ENCODE measurements at places on chromosomes 5 and 9.

- no peak for DNase-seq
Observed at GRCh38 chr9:91770229-91770628, 179.8 kb downstream of the ROR2 start.

DNA sequence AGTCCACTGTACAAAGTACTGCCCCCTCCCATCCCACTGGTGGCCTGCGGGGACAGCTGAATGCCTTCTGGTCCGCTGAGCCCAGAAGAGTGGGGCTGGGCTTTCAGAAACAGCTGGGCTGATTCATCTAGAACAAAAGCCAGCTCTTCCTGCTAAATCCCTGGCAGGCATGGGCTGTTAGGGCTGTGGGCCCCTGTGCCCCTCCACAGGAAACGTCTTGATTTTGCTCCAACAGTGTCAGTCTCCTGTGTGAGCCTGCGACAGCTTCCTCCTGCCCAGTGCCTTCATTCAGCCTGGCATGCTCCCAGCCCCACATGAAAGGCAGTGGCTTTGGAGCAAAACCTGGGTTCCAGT, 6.9 kb upstream of the GSN start:
- DNase-seq, result no peak

- peak; percentile 10 for DNase-seq
Observed at GRCh38 chr5:95712347-95712958, 18.7 kb upstream of the RHOBTB3 start.

- no peak for DNase-seq
Observed at GRCh38 chr9:16726718-16727451, 143.6 kb downstream of the BNC2 start.

DNA sequence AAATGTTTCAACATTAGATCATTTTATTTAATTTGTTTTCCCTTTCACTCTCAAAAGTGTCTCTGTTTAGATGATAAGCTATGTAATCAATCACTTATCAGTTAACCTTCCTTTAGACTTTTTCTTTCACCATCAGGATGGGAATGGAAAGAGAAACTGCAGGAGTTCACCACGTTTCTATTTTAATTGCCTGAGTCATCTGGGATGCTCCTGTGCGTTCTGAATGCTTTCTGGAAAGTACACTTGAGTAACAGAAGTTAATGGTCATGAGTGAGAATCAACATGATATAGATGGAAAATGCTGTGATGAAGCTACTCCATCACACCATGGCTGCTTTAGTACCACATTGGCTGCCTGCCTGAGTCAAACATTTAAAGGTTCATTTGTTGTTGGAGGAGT, 783.3 kb upstream of the CDH9 start:
- no peak for DNase-seq

DNA sequence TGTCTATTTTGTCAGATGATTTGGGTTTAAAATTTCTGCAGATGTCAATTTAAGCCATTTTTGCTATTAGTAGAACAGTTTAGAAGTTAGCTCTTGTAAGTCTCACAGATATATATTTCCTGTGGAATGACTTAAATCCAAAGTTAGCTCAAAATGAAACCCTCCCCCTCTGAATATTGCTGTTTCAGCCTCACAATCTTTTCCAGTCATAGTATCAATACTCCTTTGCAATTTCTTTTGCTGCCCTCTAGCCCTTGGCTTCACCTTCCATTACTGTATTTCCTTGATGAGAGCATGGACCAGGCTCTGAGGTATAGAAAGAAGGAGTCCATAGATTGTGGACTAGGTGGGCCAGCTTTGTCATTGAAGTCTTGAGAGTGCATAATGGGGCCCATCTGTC, 124.4 kb downstream of the ATG10 start:
- no peak for DNase-seq

GRCh38 chr5:142966121-142966420, 195.9 kb downstream of the ARHGAP26 start:
- DNase-seq, result no peak

DNA sequence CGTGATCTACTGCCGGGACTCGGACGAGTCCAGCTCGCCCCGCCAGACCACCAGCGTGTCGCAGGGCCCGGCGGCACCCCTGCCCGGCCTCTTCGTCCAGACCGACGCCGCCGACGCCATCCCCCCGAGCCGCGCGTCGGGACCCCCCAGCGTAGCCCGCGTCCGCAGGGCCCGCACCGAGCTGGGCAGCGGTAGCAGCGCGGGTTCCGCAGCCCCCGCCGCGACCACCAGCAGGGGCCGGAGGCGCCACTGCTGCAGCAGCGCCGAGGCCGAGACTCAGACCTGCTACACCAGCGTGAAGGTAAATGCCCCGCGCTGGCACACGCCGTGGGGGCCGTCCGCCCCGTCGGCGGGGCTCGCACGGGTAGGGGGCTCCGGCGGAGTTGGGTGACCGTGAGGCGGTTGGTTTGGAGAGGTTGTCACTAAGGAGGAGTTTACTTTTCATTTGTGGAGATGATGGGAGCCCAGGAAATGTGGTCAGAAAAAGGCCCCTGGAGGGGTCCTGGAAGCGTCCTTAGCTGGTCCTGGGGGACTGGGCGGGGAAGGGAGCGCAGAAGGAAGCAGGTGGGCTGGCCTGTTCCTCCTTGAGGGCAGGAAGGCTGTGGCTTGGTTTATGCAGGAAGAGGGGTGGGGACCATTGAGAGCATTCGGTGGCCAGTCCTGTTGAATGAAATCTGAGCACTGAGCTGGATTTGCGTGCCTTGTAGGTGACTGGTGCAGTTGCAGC, 647 bp downstream of the PDE8B start:
- no peak for DNase-seq

GRCh38 chr9:132858751-132859150, 19.3 kb downstream of the AK8 start:
- no peak for DNase-seq

GRCh38 chr9:124010303-124010664, 1.3 kb upstream of the LHX2 start:
- no peak for DNase-seq

DNA sequence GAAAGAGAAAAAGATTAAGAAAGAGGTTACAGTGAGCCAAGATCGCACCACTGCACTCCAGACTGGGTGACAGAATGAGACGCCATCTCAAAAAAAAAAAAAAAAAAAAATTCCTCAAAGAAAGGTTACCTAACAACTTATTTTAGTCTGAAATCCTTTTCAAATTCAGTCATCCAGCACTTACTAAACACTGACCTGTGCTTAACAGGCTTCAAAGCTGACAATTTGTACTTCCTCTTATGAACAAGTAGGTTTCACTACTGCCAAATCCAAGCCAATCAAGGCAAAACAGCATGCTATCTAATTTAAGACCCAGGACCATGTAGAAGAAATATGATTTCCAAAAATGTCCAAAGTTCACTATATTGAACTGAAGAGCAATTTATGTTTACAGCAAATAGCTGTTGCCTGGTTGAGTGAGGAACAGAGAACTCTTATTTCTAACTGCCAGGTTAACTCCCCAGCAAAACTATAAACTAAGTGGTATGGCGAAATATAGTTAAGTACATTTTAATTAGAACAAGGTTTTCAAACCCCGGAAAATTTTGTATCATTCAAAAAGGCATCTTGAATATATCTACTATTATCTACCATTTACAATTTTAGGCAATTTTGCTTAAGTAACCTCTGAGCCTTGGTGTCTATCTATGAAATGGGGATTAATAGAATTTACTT, 13.4 kb downstream of the PWWP2A start:
- no peak for DNase-seq

- DNase-seq, result no peak
Observed at GRCh38 chr5:55154873-55155272, 5.1 kb upstream of the GPX8 start.

DNA sequence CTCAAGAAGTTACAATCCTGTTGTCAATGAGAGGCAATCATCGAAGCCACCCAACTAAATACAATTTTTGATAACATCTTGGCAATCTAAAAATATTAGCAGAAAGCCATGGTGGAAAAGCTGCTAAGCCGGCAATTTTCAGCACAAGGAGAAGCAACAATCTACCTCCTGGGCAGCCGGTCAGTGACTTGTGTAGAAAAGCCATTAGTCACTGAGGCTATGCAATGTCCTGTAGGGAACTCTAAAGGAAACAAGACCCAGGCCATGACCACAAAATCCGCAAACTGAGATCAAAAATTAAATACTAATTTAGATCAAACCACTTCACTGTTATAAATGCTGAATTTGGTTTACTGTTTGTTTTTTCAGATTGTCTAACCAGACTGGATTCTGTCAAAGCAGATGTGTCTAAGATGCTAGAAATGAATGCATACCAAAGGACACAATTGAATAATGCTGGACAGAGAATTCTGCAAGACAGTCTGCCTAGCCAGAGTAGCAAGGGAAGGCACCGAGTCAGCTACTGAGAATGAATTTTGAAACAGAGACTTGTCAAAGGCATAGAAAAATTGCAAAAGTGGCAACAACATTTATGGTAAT, 384.8 kb downstream of the PRELID2 start:
- no peak for DNase-seq

GRCh38 chr5:36876299-36876964, at the start of gene NIPBL:
Gene NIPBL (plus strand): TSS chr5:36876769. CDS start chr5:36953697, 76,928 bp downstream.
- peak; percentile 80 for DNase-seq

GRCh38 chr5:124043456-124043855, 531.5 kb downstream of the CSNK1G3 start:
- no peak for DNase-seq

- no peak for DNase-seq
Observed at GRCh38 chr9:25677301-25678146, 720 bp downstream of the TUSC1 start.

DNA sequence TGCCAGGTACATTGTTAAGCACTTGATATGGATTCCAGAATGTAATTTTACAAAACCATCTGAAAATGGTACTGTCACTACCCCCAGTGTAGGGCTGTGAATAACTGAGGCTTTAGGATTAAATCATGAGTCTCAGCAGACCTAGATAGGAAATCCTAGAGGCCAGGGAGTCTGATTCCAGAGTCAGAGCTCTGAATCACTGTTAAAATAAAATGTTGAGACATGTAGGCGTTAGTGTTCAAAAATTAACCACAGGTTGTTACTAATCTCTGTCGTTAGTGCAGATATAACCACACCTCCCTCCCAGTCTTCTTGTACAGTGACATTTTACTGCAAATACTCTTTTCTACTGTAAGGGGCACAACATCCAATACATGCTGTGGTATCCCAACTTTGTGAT, 1828.8 kb downstream of the MAT2B start:
- no peak for DNase-seq

- DNase-seq, result no peak
Observed at GRCh38 chr5:35803191-35803651, 53.5 kb upstream of the IL7R start.

DNA sequence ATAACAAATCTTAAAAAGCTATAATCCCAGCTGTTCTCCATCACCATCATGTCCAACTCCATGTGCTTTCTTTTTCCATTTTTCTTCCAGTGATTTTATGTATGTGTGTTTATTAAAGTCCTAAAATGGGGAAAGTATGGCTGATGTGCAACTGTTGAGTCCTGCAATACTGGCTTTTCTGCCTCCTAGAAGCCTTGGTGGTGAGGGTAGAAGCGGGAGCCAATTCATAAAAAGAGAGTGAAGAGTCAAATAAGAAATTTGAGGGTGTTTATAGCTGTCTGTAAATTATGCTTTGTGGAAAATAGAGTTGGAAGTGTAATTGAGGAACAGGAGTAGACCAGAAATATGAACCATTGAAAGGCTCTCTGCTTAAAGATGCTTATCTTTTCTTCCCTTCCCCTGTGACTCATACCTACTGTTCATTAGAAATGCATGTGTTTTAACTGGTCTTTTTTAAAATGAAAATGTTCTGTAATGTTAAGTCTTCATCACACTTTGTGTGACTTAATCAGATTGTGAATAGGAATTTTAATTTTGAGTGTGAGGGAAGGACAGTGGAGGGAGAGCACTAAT, 80.1 kb downstream of the ZCCHC7 start:
- no peak for DNase-seq

DNA sequence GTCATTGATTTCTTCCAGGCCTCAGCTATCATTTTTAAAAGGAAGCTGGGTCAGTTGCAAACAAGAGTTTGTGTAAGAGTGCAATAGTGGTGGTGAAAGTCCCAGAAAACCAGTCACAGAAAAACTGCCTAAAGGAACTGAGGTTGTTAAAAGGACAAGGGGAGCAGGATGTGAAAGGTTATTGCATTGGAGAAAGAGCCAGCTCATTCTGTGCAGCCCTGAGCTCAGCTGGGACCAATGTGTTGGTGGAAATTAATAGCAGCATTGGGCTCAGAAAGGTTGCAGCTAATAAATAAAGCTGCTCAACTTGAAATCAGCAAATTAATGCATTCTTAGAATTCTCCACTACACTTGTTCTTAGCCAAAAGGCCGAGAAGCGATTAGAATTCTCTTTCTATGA, 34.9 kb downstream of the NREP start:
- no peak for DNase-seq

DNA sequence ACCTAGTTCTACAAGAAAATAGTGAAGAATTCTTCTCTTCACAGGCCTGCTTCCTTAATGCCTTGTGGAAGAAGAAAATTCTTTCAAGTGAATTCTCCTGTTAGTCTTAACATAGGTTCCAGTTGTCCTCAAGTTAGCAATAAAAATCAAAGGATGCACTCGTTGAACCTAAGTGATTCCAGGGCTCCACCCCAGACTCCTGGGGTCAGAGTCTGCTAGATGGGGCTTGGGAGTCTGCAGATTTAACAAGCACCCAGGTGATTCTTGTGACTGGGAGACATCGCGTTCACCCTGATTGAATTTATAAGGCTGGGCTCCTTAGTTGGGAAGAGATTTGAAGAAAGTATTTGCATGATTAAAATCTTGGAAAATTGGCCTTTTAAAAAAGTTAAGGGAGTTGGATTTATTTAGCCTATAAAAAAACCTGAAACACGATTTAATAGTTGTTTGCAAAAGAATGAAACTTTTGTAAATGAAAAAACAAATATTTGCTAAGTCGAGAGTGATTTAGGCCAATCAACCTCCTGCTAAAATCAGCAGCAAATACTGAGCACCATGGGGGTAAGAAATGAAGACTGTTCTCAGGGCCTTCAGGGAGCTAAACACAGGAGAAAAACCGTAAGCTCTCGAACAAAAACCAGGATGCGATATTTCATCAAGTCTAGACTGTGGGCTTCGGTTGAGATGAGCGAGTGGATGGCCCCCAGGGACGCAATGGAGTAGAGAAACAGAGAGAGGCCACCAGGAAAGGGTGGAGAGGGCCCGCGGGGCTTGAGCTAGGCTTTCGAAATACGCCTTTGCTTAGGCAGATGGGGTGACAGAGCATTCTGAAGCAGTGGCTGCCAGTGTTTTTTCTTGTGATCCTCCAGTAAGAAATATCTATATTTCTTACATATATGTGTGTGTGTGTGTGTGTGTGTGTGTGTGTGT, 86.9 kb upstream of the TTC23L start:
- DNase-seq, result no peak

GRCh38 chr5:141598391-141599345, 20.1 kb downstream of the DIAPH1 start:
- DNase-seq, result no peak

DNA sequence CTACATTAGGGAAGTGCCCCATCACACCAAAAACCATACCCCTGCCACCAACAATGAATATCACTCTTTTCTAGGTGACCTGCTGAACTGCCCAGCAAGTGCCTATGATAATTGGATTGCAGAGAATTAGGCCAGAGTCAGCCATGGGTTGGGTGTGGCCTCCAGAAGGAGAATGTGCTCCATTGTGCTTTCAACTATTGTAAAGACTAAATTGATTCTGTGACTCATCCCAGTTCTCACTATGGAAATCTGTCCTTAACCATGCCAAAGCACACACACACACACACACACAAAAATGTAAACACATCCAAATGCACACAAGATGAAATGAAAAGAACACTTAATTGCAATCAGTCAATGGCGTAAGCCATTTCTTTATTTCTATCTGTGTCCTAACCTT, 25.7 kb downstream of the DRD1 start:
- no peak for DNase-seq

- no peak for DNase-seq
Observed at GRCh38 chr5:152092580-152092979, 167.9 kb upstream of the GLRA1 start.

Measured in stimulated activated CD4-positive, alpha-beta T cell treated with anti-CD3 and anti-CD28 coated beads, Interleukin-4, amount 100 ng/mL, for 4 hours (primary cell).